ENCODE measurements at places on chromosomes 13 and 19.

- DNase-seq = no peak
Measured at GRCh38 chr13:64289702-64290101, 2874.1 kb upstream of the PCDH20 start.

DNA sequence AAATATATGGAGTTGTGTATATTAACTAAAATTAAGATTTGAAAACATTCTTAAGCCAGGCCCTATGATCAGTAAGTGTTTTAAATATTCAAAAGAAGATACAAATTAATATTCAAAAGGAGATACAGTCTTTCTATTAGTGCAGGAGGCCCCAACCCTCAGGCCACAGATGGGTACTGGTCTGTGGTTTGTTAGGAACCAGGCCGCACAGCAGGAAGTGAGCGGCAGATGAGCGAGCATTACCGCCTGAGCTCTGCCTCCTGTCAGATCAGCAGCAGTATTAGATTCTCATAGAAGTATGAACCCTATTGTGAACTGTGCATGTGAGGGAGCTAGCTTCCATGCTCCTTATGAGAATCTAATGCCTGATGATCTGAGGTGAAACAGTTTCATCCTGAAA lies 232.9 kb downstream of the FOXO1 start:
- no peak for DNase-seq

GRCh38 chr19:12166626-12167025 lies 3.7 kb downstream of the ZNF136 start:
- DNase-seq = no peak

DNA sequence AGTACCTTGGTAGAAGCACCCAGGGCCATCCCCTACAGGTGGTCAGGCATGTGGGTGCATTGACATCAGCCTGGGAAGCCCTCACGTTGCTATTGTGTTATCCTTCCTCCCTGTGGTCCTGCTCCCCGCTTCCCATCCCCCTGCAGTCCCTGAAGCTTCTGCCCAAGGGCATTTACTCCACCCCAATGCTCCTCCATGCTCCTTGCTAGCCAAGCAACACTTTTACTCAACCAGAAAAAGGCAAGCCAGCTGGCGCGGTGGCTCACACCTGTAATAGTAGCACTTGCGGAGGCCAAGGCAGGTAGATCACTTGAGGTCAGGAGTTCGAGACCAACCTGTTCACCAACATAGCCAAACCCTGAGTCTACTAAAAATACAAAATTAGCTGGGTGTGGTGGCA lies 54.8 kb upstream of the LATS2 start:
- no peak for DNase-seq

- no peak for DNase-seq
Measured at GRCh38 chr13:67341406-67341805, 111.3 kb upstream of the PCDH9 start.

- no peak for DNase-seq
Measured at GRCh38 chr19:42199440-42200115, 17.9 kb downstream of the DEDD2 start.

- DNase-seq = no peak
Measured at GRCh38 chr19:17214508-17215126, 540 bp upstream of the USE1 start.

GRCh38 chr13:35191883-35192282 lies 249.8 kb downstream of the NBEA start:
- no peak for DNase-seq

- DNase-seq = no peak
Measured at GRCh38 chr13:109212650-109213049, 573.7 kb downstream of the IRS2 start.
